GOT3 (cell line): ENCODE measurements at places on chromosomes 16 and 17.

GRCh38 chr17:31248986-31249834 lies 47.8 kb downstream of the OMG start:
- no peak for DNase-seq

DNA sequence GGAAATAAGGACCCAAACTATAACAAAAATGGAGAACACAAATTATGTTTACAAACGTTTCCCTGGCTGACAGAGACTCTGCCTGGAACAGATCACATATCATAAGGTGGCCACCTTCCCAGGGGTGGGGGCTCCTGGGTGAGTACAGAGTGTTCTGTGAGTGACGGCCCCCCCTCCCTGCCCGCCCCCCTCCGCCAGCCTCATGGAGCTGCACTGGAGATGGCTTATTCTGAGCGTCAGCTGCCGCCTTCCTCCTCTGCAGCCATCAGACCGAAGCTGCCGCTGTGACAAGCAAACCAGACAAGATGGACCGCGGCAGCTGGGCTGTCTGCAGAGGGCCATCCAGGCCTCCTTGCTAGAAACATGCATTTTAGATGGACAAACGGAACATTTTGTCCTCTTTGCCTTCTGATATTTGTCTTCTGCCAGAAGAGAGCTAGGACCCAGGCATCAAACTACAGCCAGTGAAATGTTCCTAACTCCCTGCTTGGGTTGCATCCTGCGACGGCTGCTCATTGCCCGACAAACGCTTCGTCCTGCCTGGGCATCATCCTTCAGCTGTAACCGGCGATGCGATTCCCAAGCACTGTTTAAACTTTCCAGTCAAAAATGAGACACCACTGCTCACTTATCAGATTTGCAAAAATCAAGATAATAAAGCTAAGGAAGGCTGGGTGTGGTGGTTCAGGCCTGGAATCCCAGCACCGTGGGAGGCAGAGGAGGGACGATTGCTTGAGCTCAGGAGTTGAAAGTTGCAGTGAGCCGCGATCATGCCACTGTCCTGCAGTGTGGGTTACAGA lies 15.3 kb upstream of the RPTOR start:
- no peak for DNase-seq

DNA sequence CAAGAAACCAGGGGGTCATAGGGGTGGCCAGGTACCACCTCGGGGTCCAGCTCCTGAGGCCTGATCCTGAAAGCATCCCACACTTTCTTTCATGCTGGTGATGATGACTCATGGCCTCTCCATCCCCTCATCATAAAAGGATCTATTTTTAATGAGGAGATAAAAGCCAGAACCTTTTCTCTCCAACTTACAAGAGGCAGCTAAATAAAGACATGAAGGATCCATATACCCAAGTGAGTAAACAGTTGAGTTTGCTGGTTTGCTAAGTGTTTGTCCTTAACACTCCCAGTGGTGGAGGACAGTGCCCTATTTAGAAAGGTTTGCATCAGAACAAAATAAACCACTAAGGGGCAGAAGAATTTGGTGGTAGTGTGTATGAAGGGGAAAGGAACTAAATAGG lies 383.8 kb downstream of the GRIN2A start:
- no peak for DNase-seq

GRCh38 chr17:5583426-5584382 lies 605 bp downstream of the NLRP1 start:
- DNase-seq, result no peak
